ENCODE measurements at places on chromosomes 5 and 9.

DNA sequence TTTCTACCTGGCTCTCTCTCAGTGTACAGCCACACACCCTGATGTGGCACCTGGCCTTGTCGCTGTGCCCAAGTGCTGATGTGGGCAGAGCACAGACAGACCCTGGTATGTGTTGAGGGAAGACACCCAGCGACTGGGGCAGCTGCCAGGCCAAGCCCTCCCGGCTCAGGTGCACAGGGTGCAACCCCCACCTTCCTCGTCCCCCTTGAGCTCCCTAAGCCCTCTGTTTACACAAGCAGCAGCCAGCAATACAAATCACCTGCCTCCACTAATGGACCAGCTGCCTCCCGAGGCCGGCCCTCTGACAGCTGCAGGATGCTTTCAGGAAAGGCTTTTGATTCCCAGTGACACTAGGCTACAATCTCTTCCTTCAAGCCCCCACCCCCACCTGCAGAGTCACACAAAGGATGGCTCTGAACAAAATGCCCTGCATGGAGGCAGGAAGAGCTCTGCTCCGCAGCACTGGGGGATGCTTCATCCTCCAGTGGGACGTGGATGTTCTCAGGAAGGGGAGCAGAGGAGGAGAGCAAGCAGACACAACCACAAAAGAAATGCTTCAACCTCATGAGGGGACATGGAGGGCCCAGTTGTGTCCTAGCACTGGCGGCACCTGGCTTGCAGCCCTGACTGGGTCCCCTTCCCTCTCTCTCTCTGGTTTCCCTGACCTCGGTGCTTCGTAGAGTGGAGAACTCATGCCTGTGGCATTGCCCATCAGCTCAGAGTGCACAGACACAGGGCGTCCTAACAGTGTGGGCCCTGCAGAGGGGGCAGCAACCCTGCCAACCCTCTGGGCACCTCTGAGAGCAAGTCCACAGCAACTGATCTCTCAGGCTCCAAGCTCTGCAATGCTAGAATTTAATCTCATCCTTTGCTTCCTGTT lies 140.8 kb downstream of the BARX1 start:
- DNase-seq = no peak

- DNase-seq = no peak
These were observed 11.9 kb upstream of the C1QTNF2 start for GRCh38 chr5:160382346-160382745.

DNA sequence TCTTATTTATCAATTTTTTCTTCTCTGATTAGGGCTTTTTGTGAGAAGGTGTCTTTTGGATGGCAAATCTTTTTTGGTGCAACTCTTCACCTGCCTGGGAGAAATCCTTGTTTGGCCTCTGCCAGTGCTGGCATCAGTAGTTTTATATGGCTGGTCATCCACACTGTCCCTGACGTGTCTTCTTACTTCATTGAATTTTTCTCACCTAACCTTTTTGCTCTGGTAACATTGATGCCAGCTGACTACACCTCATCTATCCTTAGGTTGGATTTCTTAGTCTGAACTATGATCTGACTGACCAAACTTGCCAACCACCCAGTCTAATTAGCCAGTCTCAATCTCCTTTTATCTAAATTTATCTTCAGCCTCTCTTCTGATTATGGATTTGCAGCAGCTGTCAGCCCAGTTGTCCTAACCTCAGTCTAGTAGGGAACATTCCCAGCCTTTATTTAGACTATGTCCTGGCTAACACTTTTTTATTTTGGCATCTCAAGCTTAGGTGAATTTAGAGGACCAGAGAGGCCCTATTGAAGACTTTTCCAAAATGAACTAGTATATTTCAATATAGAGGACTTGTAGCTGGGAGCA lies 10.6 kb upstream of the TMEM38B start:
- DNase-seq = no peak

GRCh38 chr9:2967766-2968165 lies 123.9 kb upstream of the PUM3 start:
- no peak for DNase-seq

DNA sequence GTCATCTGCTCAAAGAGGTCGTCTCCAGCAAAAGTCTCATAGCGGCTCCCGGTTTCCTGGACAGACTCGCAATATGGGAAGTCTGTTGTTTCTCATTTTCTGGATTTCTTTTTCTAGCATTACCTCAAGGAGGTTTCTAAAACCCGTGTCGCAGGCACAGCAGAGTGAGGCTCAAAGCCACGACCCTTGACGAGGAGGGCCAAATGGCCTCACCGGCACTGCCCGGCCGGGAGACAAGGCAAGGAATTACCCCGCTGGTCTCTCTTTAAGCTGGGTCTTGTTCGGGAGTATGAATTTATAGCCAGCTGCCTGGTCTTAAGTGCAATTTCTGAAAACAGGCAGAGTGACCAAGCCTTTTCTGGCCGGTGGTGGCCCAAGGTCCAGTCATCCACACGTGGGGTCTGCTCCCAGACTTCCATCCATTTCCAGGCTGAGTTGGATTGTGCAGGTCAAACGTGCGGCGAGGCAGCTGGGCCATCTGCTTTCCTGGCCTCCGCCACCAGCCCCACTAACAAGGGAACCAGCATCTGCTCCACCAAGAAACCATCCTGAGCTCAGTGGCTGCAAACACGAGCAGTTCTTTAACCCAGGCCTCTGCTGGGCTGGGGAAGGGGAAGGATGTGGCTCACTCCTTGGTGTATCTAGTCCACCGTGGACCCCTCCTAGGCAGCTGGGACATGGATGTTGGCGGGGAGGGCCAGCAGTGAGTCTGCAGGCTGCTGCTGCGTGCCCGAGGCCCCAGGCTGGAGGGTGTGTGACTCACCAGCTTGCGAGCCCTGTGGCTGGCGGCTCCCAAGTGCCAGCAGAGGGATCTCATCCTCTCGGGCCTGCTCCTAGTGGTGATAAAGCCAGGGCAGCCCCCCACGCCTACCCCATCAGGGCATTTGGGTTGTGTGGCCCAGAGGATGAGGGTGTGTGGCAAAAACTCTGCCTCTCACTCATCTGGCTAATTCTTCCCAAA lies 55.6 kb upstream of the COL5A1 start:
- DNase-seq = no peak

GRCh38 chr5:140607031-140607430 lies 25.9 kb downstream of the CD14 start:
- DNase-seq = no peak

DNA sequence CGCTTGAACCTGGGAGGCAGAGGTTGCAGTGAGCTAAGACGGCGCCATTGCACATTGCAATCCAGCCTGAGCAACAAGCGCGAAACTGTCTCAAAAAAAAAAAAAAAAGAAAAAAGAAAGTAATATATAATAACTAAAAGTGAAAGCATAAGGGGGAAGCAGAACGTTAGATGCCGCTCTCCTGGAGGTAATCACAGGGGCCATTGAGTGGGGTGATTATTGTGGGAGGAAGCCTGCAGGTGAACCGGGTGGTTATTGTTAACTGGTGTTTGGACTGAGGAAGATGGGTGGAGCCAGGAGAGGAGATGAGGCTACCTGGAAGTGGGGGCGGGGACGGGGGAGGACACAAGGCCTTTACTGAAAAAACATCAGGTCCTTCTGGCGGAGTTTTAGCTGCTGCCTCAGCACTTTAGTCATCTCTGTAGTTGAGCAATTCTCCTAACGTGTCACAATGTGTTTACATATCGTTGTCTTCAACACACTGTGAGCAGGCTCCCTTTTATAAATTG lies 5.3 kb upstream of the TJP2 start:
- DNase-seq = no peak

Data from stimulated activated CD8-positive, alpha-beta memory T cell treated with anti-CD3 and anti-CD28 coated beads, Interleukin-4, amount 100 ng/mL, for 1 hour (primary cell).